ENCODE measurements at places on chromosomes 16 and 17. TPM values are rescaled to one million over a fixed set of nuclear protein-coding genes. Genes with fewer than 3 reads are reported as not detected.

GRCh38 chr17:7834542-7834956 is 532 bp downstream of the KDM6B start:
- no peak for DNase-seq

DNA sequence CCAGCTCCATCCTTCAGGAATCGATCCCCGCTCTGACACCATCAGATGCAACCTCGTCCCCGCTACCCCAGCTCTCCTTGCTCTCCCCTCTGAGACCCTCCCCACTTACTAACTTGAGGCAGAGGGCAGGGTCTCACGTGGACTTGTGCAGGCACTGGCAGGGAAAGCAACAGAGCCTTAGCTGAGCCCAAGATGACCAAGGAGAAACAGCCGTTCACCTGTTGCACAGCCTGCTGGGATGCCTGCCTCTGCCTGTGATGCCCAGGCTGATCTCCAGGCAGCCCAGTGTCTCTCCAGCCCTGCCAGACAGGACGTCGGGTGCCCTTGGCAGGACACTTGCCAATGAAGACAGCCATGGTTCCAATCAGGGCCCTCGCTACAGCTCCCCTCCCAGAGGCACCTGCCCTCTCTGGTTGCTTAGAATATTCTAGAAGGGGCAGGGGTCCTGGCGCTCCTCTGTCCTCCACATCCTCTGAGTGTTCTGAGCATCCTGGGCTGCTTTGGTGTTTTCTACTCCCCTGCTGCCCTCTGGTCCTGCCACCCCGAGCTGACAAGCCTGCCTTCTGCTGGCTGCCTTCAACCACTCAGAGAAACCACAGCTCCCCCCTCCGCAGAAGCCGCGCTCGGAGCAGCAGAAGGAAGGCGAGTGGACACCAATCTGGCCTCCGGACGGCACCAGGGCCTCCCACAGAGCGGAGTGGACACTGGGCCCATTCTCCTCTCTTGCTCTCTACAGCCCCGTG is 6.7 kb downstream of the CEP295NL start:
- DNase-seq = no peak

GRCh38 chr17:5399767-5400166 is 19.7 kb downstream of the NUP88 start:
- DNase-seq = no peak

- no peak for DNase-seq
These were observed 368.8 kb upstream of the CDH8 start for GRCh38 chr16:62404842-62405611.

DNA sequence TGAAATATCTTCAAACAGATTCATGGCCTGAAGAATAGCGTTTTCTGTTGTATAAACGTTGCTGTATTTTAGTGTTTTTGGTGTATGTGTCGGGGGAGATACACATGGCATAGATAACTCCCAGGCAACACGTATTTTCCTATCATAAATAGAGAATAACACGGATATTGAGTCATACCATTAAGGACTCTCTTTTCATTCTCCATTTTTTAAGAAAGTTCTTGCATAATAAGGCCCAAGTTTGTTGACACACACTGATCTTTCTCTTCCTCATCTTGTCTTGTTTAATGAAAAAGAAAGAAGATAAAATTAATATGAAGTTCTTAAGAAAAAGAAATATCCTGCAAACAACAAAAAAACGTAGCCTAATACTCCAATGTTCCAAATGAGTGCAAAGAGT is 13.4 kb downstream of the ABCA8 start:
- DNase-seq = no peak

DNA sequence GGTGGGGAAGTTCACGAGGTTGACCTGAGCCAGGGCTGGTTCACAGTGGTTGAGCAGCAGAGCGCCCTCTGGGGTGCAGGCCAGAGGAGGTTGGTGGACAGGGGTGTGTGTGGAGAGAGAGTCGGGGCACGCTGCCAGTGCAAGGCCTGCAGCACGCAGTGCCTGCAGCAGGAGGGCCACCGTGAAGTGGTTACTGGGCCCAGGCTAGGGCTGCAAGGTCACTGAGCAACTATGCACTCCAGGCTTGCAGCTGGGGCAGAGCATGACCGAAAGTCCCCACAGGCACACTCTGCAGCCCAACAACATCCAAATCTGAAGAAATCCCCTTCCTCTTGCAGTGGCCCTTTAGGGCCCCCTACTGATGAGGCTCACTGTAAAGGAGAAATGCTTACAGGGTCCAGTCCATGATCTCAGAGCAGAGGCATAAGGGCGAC is 89.1 kb upstream of the NOL11 start:
- DNase-seq = no peak

GRCh38 chr17:76009447-76009846 is 8.8 kb downstream of the CDK3 start:
- DNase-seq = no peak

GRCh38 chr17:17872547-17873345 is 36.0 kb upstream of the SREBF1 start:
- DNase-seq = no peak

GRCh38 chr17:28554565-28554964 is 2.1 kb upstream of the UNC119 start:
- no peak for DNase-seq

DNA sequence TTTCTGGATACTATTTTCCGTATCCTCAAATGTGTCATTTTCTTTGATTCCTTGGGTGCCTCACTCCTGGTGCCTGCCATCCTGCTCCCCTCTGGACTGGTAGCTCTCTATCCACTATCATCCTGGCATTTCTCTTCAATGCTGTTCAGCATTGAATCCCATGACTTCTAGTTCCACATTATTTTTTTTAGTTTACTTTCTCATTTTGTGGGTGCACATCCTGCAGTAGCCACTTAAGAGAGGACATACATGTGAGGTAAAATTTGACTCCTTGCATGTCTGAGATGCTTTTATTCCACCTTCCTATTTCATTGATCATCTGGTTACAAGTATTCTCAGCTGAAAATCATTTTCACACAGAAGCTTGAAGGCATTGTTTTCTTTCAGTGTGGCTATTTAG is 19.1 kb downstream of the ALOX15 start:
- no peak for DNase-seq

Gene ST6GALNAC2
- polyA plus RNA-seq = 5.8 TPM

Gene RNF157
- 27.2 TPM for polyA plus RNA-seq

- DNase-seq = no peak
These were observed 7.9 kb upstream of the NDRG4 start for GRCh38 chr16:58492066-58492465.

Gene ITPRIPL2
- 13.9 TPM for polyA plus RNA-seq

Gene HEATR9
- polyA plus RNA-seq = not detected

Gene TMEM114
- not detected for polyA plus RNA-seq

DNA sequence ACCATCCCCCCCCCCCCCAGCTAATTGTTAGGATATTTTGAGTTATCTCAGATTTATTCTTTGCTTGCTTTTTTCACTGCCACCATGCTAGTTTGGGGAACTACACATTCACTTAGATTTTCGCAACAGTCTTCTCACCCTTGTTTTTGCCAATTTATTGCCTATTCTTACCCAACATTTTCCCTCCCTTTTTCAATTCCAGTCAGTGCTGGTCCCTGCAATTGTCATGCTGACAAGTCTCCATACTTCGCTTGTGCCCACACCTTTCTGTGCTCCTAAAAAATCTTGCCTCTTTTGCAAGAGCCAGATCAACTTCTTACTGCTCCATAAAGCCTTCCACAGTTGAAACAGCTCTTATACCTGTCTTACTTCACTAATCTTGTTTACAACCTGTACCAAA is 16.3 kb downstream of the TNRC6A start:
- no peak for DNase-seq

Gene C16orf89
- 4.3 TPM for polyA plus RNA-seq

Gene OTOP2
- not detected for polyA plus RNA-seq

GRCh38 chr17:51814521-51814920 is 344.0 kb downstream of the CA10 start:
- no peak for DNase-seq

- DNase-seq = no peak
These were observed 1.4 kb downstream of the YPEL2 start for GRCh38 chr17:59332749-59333377.

- no peak for DNase-seq
These were observed 242.4 kb downstream of the ZFHX3 start for GRCh38 chr16:72805486-72805885.

GRCh38 chr17:61619493-61619892 is 28.5 kb upstream of the NACA2 start:
- DNase-seq = no peak

GRCh38 chr17:693791-694638 is 20.6 kb downstream of the VPS53 start:
- DNase-seq = no peak

DNA sequence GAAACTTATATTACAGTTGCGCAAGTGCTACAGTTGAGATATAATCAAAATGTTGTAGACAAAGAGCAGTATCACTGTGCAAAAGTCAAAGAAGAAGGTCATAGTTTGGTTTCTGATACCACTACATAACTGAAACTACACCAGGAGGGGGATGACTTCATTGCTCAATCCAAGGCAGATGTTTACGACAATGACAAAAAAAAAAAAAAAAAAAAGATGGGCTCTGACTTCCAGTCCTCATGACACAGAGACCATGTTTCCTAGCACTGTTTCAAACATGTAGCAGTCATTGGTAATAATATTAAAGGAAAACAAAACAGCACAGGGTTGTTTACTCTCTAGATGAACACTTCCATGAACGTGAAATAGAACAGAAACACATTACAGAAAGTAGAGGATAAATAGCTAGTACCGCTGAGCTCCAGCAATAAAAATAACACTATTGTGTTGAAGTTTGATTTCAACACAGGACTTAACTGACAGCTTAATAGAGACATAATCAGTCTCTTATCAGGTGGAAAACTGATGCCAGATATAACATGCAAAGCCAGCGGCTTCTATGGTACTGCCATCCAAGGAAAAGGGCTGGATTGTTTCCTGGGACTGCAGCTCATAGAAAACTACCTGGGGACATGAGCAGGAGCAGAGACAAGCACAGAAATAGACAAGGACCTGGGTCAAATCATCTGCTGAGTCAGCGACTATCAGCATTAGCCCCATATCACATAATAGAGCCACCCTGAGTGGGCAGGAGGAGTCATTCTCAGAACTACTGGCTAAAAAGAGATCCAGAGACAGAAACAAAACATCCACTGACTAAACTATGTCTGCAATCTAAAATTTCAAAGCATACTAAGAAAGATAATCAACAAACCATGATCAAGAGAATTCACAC is 463.6 kb upstream of the SOX9 start:
- no peak for DNase-seq
